T-helper 2 cell (primary cell): ENCODE measurements at places on chromosomes 5 and 9.

DNA sequence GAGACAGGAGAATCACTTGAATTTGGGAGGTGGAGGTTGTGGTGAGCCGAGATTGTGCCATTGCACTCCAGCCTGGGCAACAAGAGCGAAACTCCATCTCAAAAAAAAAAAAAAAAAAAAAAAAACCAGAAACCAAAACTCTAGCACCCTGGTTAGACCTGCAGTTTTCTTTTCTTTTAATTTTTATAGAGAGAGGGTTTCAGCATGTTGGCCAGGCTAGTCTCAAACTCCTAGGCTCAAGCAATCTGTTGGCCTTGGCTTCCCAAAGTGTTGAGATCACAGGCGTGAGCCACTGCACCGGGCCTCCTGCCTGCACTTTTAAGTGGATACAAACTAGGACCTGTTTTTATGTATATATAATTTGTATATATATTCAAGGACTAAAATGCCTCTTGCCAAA is 12.9 kb upstream of the MTMR12 start:
- DNase-seq: no peak

DNA sequence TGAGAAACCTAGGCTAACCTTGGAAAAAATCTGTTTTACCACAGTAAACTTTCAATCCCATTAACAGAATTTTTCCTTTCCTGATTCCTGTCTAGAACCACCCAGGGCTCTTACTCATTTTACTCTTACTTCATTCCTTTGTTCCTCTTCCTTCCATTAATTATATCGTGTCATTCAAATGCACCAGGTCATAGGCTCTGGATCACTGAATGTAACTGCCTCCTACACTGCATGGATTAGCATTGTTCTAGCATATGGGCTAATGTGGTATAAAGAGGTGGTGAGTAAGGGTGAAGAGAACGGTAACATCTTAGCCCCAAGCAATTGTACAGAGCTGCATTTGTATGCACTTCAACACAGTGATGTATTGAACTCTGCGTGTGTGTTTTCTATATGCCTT is 49.5 kb upstream of the SPINK5 start:
- no peak for DNase-seq

- no peak for DNase-seq
Measured at GRCh38 chr9:8857068-8857925, 1057.7 kb upstream of the DMAC1 start.

DNA sequence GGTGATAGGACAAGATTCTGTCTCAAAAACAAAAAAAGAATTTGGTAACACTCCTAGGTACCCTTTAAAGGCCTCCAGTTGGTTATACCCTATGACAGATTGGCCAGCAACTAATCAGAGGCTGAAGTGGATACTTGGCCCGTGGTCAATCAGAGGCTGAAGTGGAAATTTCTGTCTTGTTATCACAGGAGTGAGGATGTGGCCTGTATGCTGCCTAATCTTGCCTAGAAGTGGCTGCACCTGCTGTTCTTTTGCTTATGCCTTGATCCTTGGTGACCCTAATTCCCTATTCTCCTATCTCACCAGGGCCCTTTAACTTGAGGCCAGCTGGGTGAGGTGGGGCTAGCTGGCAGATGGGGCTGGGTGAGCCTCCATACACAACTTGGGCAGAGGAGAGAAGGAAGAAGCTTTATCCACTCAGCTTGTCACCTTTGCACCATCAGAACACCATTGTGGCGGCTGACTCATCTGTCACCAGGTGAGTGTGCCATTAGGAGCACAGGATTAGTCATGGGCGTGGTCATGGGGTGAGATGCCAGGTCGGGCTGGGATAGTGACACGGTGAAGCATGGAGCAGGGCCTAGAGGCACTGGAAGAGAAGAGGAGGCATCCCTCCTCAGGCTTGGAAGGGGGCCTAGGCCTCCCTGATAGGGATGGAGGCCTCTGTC is 41.5 kb downstream of the SAR1B start:
- DNase-seq: peak; percentile 13

GRCh38 chr5:14777187-14777586 is 94.4 kb downstream of the ANKH start:
- DNase-seq: no peak

GRCh38 chr9:8905731-8906130 is 1106.2 kb upstream of the DMAC1 start:
- no peak for DNase-seq

- no peak for DNase-seq
Measured at GRCh38 chr9:37187713-37188439, 67.5 kb downstream of the ZCCHC7 start.
